Foreskin keratinocyte (primary cell): ENCODE measurements at places on chromosomes 1 and 21. TPM values are rescaled to one million over a fixed set of nuclear protein-coding genes. Genes with fewer than 3 reads are reported as not detected.

DNA sequence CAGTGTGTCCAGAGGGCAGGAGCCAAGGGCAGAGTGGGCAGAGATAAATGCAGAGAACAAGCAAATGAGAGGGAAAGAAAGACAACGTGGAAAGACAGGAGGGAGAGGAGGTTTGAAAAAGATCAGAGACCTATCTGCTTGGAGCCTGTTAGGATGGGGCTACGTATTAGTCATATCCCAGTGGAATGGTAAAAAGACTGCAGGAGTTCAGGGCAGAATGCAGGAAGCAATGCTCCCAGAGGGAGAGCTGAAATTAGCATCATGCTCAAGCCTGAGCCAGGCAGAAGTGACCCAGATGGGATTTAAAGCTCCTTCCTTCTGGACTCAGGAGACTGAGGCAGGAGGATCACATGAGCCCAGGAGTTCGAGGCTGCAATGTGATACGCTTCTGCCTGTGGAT lies 261.3 kb upstream of the CHRM3 start:
- DNase-seq, result no peak

GRCh38 chr21:31193761-31194160 lies 150.3 kb downstream of the TIAM1 start:
- DNase-seq, result no peak

- DNase-seq, result peak; percentile 31
These were observed 13.2 kb downstream of the MGST3 start for GRCh38 chr1:165644064-165644735.

Gene LYPD8
- not detected in 2 replicates for total RNA-seq

DNA sequence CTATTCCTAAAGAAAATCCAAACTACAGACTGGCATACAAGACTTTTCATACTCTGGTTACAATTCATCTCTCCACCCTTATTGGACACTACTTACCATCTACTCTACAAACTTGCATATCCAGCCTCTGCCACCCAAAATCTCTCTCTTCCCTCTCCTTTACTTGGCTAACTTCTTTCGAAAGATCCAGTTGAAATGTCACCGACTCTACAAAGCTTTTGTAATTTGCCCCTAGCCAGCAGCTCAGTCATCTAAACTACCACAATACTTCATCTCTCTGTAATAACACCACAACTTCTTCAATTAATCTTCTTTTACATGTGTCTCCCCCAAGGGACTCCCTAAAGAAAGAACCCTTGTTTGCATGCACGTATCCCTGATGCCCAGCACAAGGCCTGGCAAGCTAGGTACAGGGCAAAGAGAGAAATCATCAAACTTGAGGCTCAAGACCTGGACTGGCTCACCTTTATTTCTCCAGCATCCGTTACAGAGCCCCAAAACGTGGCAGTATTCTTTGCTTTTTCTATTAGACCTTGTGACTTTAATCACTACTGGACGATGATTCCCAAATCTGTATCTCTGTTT lies 2.7 kb downstream of the ZBTB21 start:
- DNase-seq, result no peak

Gene SPTA1
- total RNA-seq, result not detected in 2 replicates

Gene MSH4
- 0.03 and 0.07 TPM in 2 replicates for total RNA-seq

GRCh38 chr1:188027613-188028012 lies 1198.9 kb downstream of the PLA2G4A start:
- peak; percentile 78 for DNase-seq

Gene OVAAL
- not detected in 2 replicates for total RNA-seq

- DNase-seq, result no peak
These were observed 52.7 kb upstream of the KIAA0040 start for GRCh38 chr1:175245324-175245723.

DNA sequence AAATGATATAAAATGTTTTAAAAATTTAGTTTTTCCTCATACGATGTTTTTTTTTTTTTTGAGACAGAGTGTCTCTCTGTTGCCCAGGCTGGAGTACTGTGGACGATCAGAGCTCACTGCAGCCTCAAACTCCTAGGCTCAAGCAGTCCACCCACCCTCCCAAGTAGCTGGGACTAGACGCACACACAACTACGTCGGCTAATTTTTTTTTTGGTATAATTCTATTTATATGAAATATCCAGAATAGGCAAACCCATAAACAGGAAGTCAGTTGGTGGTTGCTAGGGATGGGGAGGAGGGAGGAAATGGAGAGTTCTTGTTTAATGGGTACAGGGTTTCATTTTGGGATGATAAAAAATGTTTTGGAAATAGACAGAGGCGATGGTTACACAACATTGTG lies 56.5 kb downstream of the WARS2 start:
- DNase-seq, result no peak

Gene CFAP74
- total RNA-seq, result 0.03 and 0.07 TPM in 2 replicates

- no peak for DNase-seq
These were observed 150.5 kb downstream of the LRIG2 start for GRCh38 chr1:113223546-113223945.

GRCh38 chr1:230985711-230986110 lies 6.8 kb downstream of the ARV1 start:
- DNase-seq, result no peak

DNA sequence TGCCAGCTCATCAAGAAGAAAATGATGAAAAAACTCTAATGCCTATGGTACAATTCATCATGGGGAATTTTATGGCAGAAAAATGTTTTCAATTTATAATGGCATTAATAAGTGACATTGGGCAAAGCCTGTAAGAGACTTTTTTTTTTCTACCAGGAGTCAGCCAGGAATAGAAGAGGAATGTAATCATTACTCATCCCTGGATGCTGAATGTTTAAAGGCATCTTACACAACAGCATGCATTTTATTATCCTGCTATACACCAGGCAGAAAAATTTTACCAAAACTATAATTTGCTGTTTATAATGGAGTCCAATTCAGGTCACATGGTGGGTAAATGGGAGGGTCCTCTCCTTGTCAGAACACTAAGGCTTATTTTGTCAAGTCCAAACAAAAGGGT lies 189.9 kb upstream of the BEND5 start:
- no peak for DNase-seq

GRCh38 chr1:2151252-2151651 lies 43.3 kb downstream of the FAAP20 start:
- DNase-seq, result no peak

DNA sequence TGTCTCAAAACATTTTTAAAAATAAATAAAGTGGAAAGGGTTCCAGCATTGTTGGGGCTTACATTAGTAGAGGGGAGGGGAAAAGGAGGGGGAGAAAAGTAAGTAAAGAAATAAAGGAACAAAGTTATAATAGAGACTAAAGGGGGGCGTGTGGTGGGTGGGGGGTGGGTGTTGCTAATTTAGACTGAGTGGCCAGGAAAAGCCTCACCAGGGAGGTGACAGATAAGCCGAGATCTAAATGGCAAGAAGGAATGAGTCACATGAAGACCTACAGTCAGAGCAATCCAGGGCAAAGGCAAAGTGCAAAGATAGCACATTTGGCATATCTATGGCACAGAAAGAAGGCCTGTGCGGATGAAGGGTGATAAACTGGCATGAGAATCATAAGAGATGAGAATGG lies 7.5 kb downstream of the MPL start:
- DNase-seq, result no peak

Gene OR2L3
- not detected in 2 replicates for total RNA-seq

DNA sequence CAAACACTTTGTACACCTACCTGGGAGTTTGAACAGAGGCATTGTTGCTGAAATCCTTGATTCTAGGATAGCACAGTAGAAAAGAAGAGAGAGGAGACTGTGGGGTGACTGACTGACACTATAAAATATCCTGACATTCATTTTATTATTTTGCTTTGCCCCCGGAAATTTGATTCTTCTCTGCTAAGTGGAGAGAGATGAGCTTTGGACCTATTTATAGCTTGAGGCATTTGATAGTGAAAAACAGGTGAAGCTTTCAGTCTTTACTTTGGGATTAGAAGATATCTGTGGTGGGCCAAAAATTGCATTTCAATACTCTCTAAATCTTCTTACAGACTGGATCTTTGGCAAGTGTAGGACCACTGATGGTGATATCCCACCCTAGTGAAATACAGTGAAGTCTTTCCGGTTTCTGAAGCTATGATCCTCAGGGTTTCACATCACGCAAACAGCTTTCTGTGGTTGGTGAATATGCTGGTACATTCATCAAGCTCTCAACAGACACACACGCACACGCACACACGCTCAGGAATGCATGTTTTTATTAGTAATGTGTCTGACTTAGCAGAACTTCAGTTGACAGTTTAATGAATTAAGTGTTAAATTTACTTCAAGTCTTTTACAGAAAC lies at the start of gene AMPD1:
Gene AMPD1, minus strand, starts transcription at position 117 of the 629 bp plus-strand sequence. Its CDS starts 75 bp downstream, at position 42.
- DNase-seq, result no peak

Gene TMEM269
- not detected in 2 replicates for total RNA-seq

DNA sequence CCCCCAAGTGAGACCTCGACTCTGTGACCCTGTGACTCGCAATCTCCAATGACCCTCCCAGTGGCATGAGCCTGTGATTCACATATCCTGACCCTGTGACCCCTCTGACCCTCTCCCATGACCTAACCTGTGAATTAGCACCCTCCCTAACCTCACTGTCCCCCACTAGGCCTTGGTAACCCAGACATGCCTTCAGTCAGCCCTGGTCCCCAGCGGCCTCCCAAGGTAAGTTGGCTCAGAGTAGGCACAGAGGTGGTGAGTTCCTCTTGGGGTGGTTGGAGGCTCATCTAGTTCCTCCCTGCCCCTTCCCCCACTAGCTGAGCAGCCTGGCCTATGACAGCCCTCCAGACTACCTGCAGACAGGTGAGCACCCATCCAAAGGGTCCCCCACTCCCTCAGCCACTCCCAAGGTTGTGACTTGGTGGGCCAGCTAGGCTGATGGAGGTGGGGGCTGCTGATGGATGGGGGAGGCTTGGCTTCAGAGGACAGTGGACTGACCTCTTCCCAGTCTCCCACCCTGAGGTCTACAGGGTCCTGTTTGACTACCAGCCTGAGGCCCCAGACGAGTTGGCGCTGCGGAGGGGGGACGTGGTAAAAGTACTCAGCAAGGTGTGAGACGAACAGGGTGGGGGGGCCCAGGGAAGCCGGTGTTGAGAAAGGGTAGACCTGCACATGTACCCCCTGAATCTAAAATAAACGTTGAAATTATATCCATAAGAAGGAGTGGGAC lies 1.6 kb downstream of the SH3D21 start:
- DNase-seq, result no peak

Gene IPO9
- 44.9 and 47.2 TPM in 2 replicates for total RNA-seq

- DNase-seq, result no peak
These were observed 2.3 kb upstream of the SMIM1 start for GRCh38 chr1:3770047-3770765.

- DNase-seq, result no peak
These were observed 8.5 kb upstream of the PRDM15 start for GRCh38 chr21:41887667-41888066.

DNA sequence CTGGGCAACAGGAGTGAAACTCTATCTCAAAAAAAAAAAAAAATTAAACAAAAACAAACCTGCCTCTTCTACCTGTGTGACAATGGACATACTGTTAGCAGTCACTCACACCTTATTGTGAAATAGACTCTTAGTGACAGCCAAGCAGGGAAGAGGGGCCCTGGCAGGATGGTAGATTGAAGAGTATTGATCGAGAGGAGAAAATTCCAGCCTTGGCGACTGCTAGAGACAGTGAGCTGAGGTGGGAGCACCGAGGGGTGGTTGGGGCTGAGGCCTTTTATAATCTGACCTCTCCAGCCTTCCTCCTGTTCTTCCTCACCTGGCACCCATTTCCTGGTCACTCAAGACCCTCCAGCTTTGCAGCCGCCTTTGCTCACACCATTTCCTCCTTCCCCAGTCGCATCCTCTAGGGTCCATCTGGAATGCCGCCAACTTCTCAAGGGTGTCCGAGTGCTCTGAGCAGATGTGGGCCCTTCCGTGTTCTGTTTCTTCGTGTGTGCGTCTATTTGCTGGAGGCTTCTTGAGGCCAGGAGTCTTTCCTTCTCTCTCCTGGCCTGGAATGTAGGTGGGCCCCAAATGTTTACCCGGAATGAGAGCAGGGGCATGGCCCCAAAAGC lies 196.9 kb upstream of the TMEM51 start:
- DNase-seq, result no peak

DNA sequence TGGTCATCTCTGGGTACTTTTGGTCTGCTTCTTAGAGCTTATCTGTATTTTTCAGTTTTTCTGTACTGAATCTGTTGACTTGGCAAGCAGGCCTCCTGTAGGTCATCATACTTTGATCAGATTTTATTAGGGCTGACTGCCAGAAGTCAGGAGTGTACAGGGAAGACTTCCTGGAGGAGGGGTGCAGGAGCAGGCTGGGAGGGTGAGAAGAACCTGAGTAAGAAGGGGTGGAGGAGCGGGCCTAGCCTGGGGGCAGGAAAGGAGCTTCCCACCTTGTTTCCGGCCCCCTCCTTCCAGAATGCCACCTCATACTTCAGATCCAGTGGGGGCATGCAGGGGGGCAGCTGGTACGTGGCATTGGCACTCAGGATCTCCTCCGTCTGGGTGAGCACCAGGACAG lies 18.3 kb upstream of the IL22RA1 start:
- DNase-seq, result peak; percentile 48

DNA sequence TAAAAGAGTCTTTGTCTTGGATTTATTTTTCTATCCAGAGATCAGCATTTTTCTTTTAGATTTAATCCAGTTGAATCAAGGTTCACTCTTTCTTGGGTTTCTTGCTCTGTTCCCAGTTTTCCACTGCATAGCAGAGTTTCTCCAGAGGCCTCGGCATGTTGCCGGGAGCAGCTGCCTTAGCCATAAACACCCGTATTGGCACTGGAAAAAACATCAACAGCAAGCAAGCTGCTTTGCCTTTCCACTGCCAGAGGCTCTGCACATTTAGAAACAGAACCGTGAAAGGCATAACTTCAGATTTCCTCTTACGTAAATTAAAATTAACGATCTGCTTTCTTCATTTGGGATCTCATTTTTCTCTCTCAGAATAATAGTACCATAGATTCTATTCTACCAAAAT lies 181.8 kb upstream of the L1TD1 start:
- DNase-seq, result no peak

Gene EDARADD
- 6.3 and 6.5 TPM in 2 replicates for total RNA-seq

DNA sequence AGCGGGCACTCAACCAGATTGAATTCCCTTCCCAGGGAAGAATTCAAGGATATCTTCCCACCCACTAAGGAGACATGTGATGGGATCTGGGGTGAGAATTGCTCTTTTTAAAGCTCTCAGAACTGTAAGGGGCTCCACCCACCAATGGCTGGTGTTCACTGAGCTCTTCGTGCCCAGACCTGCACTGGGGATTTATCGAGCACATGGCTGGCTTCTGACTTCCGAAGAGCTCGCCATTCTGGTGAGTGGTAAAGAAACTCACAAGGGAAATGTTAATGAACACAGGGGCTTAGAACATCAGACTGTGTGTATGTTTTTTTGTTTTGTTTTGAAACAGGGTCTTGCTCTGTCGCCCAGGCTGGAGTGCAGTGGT lies 9.8 kb downstream of the PADI3 start:
- peak; percentile 54 for DNase-seq
